Stimulated activated CD4-positive, alpha-beta T cell treated with anti-CD3 and anti-CD28 coated beads, Interleukin-15, amount 100 ng/mL, for 1 hour (primary cell): ENCODE measurements at places on chromosomes 2 and 18.
A peak's percentile ranks its signal among the peaks of the same experiment; 100 is the strongest.

DNA sequence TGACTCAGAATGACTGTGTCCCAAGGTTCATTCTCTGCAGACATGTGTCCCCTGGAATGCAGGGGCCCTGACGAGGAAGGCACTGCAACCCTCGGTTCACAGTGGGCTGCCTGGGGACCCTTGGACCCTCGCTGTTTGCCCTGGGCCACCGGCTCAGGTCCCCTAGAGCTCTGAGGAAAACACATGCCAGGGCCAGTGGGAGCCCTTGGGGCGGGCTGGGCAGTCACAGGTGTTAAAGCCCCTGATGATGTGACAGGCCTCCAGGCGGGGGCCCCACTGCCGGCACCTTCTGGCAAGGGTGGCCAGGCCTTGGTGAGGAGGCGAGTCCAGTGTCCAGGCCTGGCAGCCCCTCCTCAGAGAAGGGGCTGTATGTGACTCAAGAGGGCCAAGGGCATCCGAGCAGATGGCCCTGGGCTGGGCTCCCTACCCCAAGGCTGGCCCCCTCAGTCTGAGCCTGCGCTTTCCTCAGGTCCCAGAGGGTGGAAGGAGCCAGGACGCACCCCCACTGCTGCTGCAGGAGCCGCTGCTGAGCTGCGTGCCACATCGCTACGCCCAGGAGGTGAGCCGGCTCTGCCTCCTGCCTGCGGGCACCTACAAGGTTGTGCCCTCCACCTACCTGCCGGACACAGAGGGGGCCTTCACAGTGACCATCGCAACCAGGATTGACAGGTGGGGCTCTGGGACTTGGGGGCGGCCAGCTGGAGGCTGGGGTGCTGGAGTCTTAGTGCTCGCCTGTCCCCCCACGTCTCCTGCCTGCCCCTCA lies 11.1 kb downstream of the CAPN10 start:
- no peak for DNase-seq

DNA sequence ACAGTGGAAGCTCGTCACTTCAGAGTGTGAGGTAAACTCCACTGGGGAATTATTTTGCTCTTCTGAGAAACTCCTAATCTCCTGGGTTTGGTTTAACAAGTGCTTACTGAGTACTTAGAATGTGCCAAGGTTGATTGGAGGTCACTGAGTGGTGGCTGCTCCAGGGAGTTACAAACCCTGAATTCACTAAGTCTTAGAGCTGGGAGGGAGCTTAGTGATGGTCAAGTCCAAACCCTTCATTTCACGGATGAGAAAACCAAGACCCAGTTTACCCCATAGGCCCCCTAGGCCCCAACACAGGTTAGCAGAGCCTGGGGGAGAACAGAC lies 52.0 kb downstream of the SLC4A5 start:
- no peak for DNase-seq

DNA sequence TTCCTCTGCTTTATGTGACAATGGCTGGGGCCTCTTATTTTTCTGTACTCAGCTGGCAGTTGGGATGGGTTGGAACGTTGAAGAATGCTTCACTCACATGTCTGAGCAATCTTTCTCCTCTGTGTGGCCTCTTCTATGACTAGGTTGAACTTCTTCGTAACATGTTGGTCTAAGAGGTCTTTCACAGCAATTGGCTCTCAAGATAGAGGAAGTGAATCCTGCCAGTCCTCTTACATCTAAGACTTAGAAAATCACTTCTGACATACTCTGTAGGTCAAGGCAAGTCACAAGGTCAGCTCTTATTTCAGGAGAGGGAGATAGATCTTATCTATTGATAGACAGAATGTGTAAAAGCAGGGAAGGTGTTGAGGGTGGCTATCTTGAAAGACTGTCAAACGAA lies 174.1 kb downstream of the NYAP2 start:
- DNase-seq, result no peak

GRCh38 chr2:40668425-40668824 lies 216.5 kb upstream of the SLC8A1 start:
- DNase-seq, result no peak

- DNase-seq, result no peak
Measured at GRCh38 chr18:64850791-64851190, 701.9 kb upstream of the LINC00305 start.

DNA sequence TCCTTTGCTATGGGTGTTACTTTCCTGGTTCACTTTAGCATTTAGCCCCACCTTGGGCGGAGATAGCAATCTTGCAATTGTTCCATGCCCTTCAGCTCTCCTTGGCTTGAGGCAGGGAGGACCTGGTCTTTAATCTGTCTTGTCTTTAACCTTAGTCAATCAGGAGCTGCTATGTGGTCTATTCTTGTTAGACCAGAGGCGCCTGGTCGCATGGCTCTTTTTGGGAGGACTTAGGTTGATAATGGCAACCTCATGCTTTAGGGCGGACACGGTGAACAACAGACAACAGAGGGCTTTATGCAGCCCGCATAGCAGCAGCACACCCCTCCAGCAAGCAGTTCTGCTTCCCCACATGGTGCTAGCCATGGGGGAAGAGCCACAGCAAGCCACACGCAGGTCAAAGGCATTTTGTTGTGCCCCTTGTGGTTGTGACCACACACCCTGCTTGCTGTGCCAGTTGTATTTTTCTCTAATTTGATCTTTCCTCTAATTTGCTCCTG lies 17.7 kb upstream of the ZDBF2 start:
- DNase-seq, result no peak

DNA sequence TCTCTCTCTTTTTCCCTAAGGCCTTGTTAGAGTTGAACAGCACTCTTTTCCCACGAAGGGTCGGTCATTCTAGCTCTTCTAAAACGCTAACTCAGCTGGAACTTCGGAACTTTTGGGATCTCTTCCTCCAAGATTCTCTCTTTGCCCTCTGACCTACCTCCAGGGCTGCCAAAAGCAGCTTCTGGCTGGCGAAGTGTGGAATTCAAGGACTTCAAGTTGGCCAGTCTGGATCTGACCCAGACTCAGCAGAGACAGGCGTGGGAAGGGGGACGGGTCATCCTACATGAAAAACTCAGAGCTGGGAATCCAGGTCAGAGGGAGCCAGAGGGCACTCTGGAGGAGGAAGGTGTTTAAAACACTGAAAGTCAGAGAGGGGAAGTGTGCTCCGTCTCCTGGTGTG lies 305.5 kb upstream of the HDAC4 start:
- DNase-seq, result no peak

GRCh38 chr2:64707276-64707675 lies 53.6 kb upstream of the SERTAD2 start:
- DNase-seq, result no peak

GRCh38 chr2:194700726-194701125 lies 956.3 kb upstream of the SLC39A10 start:
- no peak for DNase-seq

- no peak for DNase-seq
Measured at GRCh38 chr18:1394426-1394825, 489.8 kb downstream of the ADCYAP1 start.

DNA sequence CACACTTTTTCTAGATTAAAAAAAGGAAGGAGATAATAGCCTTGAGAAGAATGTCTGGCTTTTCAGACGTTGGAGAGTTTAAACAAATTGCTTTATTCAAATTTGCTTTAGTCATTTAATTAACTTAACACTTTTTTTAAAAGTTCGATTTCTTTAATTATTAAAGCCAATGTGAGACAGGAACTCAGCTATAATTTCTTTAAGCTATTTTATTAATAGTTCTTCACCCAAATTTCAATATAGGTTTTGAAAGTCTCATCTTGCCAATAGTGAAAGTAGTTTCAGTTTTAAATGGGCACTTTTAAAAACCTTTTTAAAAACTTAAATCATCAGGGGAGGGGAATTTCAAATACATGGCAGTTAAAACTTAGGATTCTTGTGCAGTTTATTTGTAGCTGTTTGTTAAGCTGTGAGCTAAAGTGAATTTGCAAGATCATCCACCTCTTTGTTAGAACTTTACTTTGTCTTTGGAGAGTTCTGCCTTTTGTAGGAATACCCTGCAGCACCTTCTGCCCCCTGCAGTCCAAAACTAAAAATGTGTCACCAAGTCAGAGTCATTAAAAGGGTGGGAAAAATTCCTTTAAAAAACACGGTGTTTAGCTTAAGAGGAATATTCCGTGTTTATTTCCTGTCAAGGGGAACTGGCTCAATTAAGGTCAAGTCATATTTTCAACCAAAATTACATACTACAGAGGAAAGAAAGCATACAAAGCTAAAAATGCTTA lies 4.6 kb downstream of the TGIF1 start:
- no peak for DNase-seq

DNA sequence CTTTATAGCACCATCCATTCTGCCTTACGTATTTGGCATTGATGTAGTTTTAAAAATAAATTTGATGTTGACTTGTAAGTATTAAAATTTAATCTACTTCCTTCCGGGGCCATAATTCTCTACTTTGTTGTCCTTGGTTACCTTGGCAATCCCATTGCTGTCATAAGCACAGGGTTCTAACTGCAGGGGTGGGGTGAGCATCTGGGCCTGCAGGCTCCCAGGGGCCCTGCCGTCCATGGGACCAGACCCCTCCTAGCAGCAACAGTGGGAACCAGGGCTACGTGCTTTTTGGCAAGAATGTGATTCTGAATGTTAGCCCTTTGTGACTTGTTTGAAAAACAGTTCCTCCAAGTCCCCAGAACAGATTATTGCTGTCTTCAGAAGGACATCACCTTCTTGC lies 4.9 kb downstream of the ASAP2 start:
- DNase-seq, result no peak

- DNase-seq, result peak; percentile 45
Measured at GRCh38 chr2:174778085-174778981, 14.1 kb upstream of the CHRNA1 start.

GRCh38 chr18:10239103-10239502 lies 215.3 kb upstream of the APCDD1 start:
- DNase-seq, result no peak

- DNase-seq, result no peak
Measured at GRCh38 chr2:159175927-159176326, 110.6 kb downstream of the WDSUB1 start.

DNA sequence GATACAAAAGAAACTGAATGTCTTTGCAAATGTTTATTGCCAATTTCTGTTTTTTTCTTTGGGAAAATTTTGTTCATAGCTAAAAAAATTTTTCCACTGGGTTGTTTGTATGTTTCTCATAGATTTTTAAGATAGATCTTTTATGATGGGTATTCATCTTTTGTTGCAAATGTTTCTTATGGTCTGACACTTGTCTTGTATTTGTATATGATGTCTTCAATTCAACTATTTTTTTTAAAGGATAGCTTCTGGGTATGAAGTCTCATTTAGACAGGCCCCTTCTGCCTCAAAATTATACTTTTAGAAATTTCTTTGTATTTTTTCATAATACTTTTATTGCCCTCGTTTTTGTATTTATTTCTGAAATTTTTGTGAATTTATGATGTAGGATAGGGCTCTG lies 73.8 kb downstream of the KCTD1 start:
- DNase-seq, result no peak

DNA sequence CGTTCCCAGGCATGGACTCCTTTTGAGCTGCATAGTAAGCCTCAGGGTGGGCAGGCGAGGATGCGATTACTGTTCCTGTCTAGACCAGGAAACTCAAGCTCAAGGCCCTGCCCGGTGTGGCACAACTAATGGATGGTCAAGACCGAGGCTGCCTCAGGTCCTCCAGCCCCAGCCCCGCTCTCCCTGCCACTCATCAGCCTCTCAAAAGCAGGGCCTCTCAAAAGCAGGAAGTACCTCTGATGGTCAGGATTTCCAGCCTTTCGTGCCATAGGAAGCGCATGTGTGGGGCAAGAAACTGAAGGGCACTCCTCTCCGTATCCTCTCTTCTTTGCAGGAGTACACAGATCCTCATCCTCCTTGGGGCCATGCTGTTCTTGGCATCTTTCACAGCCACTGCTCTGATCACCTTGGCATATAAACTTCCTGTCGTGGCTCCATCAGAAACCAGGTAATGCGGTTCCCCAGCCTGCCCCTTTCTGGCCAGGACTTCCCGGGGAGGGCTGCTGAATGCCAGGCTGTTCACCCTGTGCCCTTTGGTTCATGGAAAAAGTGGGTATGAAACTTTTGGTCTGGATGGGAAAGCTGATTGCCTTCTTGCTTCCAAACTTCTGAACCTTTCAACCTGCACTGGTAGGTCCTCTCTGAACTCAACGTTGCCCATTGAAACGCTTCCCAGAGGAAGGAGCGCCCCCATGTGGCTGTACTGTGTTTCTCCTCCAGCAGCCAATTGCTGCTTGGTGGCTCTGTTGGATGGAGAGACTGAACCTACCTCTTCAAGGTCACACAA lies 82.8 kb upstream of the SEC11C start:
- DNase-seq, result no peak

DNA sequence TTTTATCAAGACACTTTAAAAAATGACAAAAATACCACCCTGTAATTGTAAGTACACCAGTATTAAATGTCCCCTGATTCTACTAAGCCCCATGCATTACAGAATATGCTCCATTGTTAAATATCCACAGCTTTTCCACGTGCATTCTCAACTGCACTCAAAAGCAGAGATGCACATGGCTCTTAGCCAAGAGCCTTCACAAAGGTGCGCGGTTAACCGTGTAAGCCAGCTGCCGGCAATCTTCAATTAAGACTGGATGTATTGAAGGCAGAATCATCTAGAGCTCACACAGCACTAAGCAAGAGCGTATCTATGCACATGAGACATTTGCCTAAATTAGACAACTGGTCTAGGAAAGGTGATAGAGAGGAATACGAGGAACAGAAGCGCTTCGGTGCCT lies 278.3 kb downstream of the NAPG start:
- no peak for DNase-seq

DNA sequence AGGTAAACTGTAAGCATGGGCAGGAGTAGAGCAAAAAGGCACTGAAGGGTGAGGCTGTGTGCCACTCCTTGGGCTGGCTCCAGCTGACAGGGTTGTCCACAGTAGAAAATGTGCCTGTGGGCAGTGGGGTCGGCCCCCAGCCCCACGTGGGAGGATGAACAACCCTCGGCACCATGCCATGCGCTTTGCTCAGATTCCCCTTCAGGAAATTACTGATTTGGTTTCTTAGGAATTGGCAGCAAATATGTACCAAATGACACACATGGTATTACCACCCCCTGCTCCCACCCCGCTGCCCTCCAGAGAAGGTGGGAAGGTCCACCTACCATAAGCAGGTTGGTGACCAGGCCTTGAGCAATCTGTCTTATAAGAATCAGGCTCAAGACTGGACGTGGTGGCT lies 13.6 kb downstream of the ADCY3 start:
- no peak for DNase-seq

- DNase-seq, result no peak
Measured at GRCh38 chr2:102783506-102784183, 21.8 kb downstream of the TMEM182 start.

- no peak for DNase-seq
Measured at GRCh38 chr2:8659735-8660492, 21.9 kb upstream of the ID2 start.

DNA sequence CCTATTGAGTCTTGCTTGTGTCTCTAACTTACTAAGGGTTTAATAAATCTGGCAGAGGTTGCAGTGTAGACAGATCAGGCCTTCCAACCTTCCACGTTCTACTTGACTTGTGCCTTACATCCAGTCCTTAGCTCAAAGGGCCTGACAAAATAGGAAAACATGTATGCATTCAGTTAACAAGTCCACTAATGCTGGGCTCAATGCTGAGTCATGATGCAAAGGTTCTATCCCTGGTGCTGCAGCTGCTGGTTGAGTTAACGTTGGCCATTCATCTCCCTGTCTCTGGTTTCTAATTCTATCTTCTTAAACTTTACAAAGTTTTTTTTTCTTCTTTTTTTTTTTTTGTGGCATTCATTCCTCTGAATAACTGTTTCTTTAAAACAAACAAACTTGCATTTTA lies 46.3 kb upstream of the ITGB6 start:
- no peak for DNase-seq
